ENCODE measurements at places on chromosomes 13 and 19. TPM values are rescaled to one million over a fixed set of nuclear protein-coding genes. Genes with fewer than 3 reads are reported as not detected.

- DNase-seq, result peak; percentile 57
These were observed 4.7 kb upstream of the PRMT1 start for GRCh38 chr19:49672131-49672919.

- no peak for DNase-seq
These were observed 50.8 kb downstream of the FOXO1 start for GRCh38 chr13:40615619-40616018.

DNA sequence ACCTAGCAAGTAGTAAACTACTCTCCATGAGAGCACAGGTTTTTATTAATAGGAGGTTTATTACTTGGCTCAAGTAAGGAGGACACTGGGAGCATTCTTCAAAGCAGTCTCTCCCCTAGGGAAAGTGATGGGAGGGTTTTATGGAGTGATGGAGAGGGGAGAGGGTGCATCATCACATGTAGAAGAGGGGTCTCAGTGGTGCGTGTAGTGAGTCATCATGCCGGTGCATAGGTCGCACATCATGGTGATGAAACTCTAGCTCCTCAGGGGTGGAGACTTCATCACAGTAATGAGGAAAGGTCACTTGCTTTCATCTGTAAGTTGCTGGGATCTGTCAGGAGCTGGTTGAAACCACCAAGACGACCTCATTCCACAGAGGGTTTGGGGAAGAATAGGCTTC, 210.8 kb upstream of the UBL3 start:
- DNase-seq, result no peak

GRCh38 chr19:45087531-45087930, 5.4 kb upstream of the PPP1R37 start:
- DNase-seq, result no peak

PEAK3 gene
- total RNA-seq, result 0.24 TPM

Measured in umbilical cord (tissue), 2 donors.